Effector memory CD4-positive, alpha-beta T cell (primary cell): ENCODE measurements at places on chromosomes 12 and 14.
A peak's percentile ranks its signal among the peaks of the same experiment; 100 is the strongest.

DNA sequence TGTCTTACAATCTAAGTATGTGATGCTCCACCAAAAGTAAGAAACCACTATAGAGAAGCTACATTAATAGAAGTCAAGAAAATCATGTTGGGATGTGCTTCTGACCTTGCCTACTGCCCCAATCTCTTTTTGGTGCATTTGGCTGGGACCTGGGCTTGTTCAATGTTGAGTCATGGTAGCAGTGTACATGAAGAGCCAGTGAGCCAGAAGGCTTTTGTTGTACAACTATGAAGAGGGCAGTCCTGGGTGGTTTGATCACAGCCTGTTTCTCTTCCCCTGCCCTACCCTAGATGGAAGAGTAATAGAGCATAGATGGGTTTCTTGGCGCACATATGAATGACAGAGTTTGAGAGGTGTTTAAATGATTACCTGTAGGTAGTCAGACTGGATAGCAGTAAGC is 56.4 kb downstream of the UBR7 start:
- H3K27me3 ChIP-seq: no peaks in the 10 kb centered on the region
- no peak overlapping the region for H3K27ac ChIP-seq
- H3K4me1 ChIP-seq: no peaks in the 10 kb centered on the region
- H3K36me3 ChIP-seq: peaks cover 9% of the 10 kb centered on the region

DNA sequence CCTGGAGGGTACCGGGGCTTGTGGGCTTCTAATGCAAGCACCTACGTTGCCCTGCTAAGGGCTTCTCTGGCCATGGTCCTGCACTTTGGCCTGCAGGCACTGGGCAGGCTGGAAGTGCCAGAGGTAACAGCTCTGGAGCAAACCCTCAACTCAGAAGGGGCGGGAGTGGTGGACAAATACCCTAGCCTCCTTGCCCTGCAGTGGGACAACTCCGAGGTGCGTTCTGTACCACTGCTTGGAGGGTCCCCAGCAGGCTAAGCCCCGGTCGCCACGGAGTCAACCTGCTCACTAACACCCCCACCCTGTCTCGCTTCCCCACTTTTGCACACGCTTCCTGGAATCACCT is 20.4 kb upstream of the BEGAIN start:
- no peaks in the 10 kb centered on the region for H3K4me1 ChIP-seq
- no peak overlapping the region for H3K4me3 ChIP-seq
- no peaks in the 10 kb centered on the region for H3K36me3 ChIP-seq
- no peaks in the 10 kb centered on the region for H3K27me3 ChIP-seq

DNA sequence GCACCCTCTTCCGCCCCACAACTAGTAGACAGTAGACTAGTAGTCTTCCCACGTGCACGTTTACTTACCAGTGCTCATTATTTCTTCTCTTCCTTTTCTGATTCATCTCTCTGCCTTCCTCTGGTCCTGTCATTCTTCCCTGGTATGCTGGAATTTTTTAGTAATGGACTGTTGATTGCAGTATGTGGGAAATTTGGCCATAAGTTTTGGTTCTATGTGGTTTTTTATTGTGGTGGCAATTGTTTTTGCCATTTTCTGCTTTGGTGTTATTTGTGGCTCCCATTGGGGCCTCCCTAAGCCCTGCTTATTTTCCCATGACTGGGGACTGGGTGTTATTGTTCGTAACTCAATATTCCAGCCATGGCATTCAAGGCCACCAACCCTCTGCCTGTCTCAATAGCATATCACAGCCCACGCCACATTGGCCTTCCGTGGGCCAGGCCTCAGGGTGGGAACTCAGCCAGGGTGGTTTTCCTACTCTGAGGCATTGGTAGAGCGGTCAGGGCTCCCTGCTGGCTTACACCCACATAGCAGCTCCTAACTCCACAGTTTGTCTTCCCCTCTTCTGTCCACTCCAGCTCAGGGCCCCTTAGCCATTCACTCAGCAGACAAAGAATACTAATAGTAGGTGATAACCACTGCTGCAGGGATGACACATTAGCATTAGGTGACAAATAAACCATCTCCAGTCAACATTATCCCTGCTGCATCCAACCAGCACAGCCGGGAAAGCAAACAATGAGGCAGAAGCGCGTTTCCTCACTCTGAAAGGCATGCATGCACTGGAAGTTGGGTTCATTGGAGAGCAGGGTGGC is 321.5 kb downstream of the CACNA1C start:
- H3K36me3 ChIP-seq: no peaks in the 10 kb centered on the region
- no peak overlapping the region for H3K27ac ChIP-seq
- no peaks in the 10 kb centered on the region for H3K4me1 ChIP-seq
- H3K4me3 ChIP-seq: no peak overlapping the region

GRCh38 chr14:22505697-22506377 is 83.2 kb downstream of the DAD1 start:
- H3K27ac ChIP-seq: peak overlapping the region; percentile 83
- H3K4me3 ChIP-seq: peak overlapping the region; percentile 35
- H3K36me3 ChIP-seq: peaks cover 8% of the 10 kb centered on the region
- H3K4me1 ChIP-seq: peaks cover 28% of the 10 kb centered on the region
- no peak for DNase-seq

DNA sequence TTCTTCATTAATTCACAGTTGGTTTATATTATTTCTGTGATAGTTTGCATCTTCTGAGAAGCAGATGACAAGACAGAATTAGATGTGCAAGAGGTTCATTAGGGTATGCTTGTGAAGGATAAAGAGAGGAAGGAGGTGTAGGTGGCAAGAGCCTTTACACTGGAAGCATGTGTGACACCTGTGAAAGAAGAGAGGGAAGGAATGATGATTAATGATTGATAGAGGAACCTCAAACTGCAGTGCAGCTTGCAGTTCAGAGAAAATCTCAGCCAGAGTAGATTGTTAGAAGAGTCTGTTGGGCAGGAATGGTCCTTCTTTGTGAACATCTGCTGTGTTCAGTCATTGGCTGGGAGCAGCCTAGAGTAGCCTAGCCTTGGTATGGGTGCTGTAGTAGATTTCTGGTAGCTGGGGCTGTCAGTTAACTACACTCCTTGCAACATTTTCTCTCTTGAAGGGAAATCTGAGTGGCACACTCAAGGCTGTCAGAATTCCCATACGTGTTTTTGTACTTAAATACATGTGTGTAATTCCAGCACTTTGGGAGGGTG is 9.0 kb downstream of the RCOR1 start:
- H3K36me3 ChIP-seq: no peaks in the 10 kb centered on the region
- H3K4me1 ChIP-seq: no peaks in the 10 kb centered on the region
- DNase-seq: no peak
- H3K4me3 ChIP-seq: no peak overlapping the region
- no peak overlapping the region for H3K27ac ChIP-seq

GRCh38 chr12:51636581-51636980 is 45.5 kb downstream of the SCN8A start:
- no peaks in the 10 kb centered on the region for H3K36me3 ChIP-seq
- no peaks in the 10 kb centered on the region for H3K27me3 ChIP-seq

GRCh38 chr14:25833341-25834126 is 764.3 kb downstream of the NOVA1 start:
- no peaks in the 10 kb centered on the region for H3K36me3 ChIP-seq
- no peaks in the 10 kb centered on the region for H3K4me1 ChIP-seq
- no peak for DNase-seq
- H3K27ac ChIP-seq: no peak overlapping the region
- H3K4me3 ChIP-seq: no peak overlapping the region
- no peaks in the 10 kb centered on the region for H3K27me3 ChIP-seq

GRCh38 chr12:124497039-124497438 is 70.4 kb downstream of the NCOR2 start:
- no peaks in the 10 kb centered on the region for H3K27me3 ChIP-seq
- H3K27ac ChIP-seq: no peak overlapping the region
- H3K4me1 ChIP-seq: peaks cover 19% of the 10 kb centered on the region
- no peak for DNase-seq

- H3K36me3 ChIP-seq: peaks cover 4% of the 10 kb centered on the region
- H3K27me3 ChIP-seq: no peaks in the 10 kb centered on the region
- peaks cover 22% of the 10 kb centered on the region for H3K4me1 ChIP-seq
- H3K27ac ChIP-seq: peak overlapping the region; percentile 87
- DNase-seq: no peak
Observed at GRCh38 chr12:94261786-94262185, 113.4 kb downstream of the PLXNC1 start.

GRCh38 chr14:73695997-73696396 is 18.2 kb downstream of the PNMA1 start:
- no peak overlapping the region for H3K27ac ChIP-seq
- no peaks in the 10 kb centered on the region for H3K27me3 ChIP-seq
- no peak overlapping the region for H3K4me3 ChIP-seq
- H3K36me3 ChIP-seq: no peaks in the 10 kb centered on the region

DNA sequence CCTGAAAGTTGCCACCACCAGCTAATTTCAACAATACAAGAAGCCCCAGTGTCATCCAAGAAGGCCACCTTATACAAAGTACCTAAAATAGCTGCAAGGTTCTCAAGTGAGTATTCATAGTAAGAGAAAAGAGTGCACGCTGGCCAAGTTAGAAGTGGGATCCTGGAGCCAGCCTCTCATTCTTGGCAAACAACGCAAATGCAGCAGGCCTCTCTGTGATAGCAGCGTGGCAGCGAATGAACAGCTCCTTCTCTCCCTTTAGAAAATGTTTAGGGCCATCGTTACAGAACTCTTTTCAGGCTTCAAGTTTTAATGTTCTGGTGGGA is 78.0 kb upstream of the IFNG-AS1 start:
- no peaks in the 10 kb centered on the region for H3K36me3 ChIP-seq
- no peaks in the 10 kb centered on the region for H3K27me3 ChIP-seq
- no peaks in the 10 kb centered on the region for H3K4me1 ChIP-seq
- DNase-seq: no peak
- no peak overlapping the region for H3K27ac ChIP-seq

DNA sequence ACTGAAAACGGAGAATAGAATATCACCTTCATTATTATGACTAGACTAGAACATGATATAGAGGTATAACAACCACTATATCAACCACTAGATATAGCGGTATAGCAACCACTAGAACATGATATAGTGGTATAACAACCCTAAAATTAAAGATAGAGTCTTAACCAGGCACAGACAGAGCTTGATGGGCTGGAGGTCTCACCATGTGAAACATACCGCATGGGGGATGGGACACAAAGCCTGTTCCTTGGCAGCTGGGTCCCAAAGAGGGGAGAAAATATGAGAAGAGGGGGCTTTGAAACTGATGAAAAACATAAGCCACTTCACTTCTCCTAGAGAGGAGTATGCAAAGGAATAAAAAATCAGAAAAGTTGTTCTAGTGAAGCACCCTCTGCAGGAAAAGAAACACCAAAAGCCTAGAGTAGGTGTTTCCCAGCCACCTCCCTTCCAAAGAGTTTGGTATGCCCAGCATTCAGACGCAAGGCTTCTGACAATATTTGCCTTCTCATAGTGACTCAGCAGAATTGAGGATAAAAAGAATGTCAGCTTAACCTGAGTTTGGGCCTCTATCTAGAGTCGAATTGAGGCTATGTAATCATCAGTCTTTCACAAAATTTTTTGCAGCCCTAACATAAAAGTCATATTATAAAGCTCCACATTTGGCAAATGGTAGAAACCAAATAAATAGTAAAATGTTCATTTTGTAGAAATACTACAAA is 316.4 kb downstream of the NOVA1 start:
- no peak overlapping the region for H3K4me3 ChIP-seq
- no peaks in the 10 kb centered on the region for H3K27me3 ChIP-seq
- no peak for DNase-seq
- H3K27ac ChIP-seq: no peak overlapping the region
- H3K36me3 ChIP-seq: no peaks in the 10 kb centered on the region
- no peaks in the 10 kb centered on the region for H3K4me1 ChIP-seq
